Kidney (tissue), 22 donors: ENCODE measurements at places on chromosomes 1 and 21.

DNA sequence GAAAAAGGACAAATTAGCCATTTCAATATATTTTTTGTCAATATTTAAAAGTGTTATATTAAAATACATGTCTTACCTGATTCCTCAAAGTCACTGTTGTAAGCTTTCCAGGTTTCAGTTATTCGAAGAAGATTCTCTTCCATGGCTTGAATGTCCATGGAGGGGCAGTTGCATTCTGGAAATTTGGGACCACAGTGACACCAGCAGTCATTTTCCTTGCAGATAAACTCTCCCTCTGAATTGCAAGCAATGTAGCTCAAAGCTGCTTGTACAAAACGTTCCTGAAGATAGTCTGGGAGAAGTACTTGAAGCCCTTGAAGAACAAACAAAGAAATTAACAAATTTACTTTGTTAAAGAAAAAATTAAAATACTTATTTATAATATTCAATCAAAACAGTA lies 251.7 kb downstream of the BRINP3 start:
- no peak for DNase-seq

DNA sequence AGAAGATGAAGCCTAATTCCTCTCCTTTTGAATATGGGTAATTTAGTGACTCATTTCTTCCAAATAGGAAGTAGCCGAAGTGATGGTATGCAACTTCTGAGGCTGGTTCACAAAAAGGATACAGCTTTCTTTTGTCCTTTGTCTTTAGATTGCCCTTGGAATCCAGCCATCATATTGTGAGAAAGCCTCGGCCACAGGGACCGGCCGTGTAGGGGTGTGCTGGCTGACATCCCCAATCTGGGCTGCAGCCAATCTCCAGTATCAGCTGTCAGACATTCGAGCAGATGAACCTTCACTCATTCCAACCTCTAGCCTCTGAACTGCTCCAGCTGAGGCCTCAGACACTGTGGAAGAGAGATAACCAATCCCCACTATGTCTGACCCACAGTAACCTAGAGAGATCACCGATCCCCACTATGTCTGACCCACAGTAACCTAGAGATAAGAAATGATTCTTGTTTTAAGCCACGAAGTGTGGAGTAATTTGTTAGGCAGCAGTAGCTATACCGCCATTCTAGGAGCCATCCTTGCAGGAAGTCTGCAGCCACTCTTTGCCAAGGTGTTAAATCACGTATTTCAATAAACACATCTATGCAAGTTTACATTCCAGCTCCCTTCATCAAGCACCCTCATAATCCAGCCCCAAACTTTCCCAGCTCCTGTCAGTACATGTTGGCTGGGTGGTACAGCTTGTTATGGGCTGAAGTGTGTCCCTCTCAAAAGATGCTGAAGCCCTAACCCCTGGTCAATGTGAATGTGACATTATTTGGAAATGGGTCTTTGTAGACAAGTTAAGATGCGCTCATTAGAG lies 2.9 kb upstream of the DIP2A start:
- no peak for DNase-seq

DNA sequence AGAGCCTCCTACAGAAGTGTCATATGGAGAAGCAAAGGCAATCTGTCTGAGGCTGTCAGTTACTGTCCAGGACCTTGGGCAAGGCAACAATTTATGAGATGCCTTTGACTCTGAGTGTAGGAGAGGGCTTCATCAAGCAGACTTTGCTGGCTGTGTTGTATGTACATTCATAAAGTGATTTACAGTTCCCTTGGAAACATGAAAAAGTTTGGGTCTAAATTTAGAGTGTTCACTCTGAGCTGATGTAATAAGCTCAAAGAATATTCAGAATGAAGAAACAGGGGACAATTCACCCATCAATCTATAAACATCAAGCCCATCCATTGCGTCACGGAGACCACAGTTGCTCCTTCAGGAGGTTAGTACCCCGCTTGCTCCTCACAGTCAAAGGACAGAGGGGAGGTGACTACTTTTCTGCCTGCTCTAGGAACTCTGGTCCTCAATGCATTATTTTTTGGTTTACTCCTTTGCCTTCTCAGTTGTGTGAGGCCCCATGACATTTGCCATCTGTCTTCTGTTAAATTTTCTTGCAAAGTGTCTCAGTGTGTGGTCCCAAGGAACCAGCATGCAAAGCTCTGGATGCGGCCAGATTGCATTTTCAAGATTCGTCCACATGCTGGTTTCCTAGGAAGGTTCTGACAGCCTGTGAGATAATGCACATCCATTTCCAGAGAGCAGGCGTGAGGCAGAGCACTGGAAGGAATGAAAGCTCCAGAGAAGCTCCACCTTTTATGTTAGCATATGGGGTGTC lies 241.1 kb upstream of the KIAA0040 start:
- DNase-seq: no peak

- DNase-seq: no peak
Measured at GRCh38 chr1:172704420-172705210, 45.7 kb downstream of the FASLG start.
